GM13977 (cell line): ENCODE measurements at places on chromosomes 5 and 9.
A peak's percentile ranks its signal among the peaks of the same experiment; 100 is the strongest.

- no peak for DNase-seq
These were observed 108.6 kb upstream of the EGFLAM start for GRCh38 chr5:38149815-38150195.

DNA sequence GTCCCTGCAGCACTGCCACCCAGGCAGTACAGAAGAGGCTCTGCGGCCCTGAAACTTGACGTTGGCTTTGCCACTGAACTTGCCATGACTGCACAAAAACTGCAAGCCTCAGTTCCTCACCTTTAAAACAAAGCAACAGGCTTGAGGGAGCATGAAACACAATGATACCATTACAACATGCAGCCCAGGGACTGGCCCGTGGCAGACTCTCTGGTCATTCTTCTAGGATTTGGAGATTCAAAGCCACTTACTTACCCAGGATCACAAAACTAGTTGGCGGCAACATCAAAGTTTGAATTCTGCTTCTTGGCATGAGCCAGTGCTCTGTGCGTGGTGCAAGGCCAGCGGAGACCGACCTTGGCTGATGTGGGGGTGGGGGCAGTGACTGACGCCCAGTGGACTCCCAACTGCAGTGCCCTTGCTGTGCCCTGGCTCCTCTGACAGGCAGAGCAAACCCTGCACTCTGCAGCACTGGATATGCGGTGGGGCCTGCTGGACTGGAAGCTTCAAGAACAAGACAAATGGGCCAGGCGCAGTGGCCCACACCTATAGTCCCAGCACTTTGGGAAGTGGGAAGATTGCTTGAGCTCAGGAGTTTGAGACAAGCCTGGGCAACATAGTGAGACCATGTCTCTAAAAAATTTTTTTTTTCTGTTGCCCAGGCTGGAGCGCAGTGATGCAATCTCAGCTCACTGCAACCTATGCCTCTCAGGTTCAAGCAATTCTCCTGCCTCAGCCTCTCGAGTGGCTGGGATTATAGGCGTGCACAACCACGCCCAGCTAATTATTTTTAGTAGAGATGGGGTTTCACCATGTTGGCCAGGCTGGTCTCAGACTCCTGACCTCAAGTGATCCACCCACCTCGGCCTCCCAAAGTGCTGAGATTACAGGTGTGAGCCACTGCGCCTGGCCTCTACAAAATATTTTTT is 18.9 kb downstream of the SQSTM1 start:
- no peak for DNase-seq

DNA sequence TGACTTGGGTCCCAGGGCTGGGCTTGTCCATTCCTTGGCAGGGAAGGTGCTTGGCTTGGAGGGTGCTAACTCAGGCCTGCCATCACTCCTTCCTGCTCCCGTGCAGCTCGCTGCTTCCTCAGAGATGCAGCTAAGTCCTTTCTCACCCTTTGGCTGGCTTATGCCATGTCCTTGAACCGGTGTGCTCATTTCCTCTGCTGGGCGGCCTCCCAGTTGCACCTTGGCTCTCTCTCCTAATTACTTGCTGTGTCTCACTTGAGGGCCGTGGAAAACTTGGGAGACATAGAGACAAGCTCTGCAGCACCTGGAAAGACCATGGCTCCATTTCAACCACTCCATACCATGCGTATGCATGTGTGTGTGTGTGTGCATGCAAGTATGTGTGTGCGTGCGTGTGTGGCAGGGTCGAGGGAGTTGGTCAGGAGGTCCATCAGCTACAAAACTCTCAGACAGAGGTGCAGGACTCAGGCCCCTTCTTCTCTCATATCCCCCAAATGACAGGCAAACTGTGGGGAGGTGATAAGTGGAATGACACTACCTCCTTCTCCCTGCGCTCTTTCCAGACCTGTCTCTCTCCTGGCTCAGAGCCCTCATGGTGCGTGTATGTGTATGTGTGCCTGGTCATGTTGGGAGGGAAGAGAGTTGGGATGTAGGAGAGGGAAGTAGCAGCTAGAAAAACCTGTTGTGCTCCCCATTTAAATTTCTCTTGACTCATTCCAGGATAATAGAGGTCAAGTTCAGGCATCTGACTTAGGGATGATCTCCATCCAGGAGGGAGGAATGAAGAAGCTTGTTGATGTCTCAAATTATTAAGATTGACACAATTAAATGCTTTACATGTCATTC is 17.6 kb upstream of the MTMR12 start:
- no peak for DNase-seq

GRCh38 chr9:5895782-5896181 is 5.1 kb downstream of the MLANA start:
- no peak for DNase-seq

DNA sequence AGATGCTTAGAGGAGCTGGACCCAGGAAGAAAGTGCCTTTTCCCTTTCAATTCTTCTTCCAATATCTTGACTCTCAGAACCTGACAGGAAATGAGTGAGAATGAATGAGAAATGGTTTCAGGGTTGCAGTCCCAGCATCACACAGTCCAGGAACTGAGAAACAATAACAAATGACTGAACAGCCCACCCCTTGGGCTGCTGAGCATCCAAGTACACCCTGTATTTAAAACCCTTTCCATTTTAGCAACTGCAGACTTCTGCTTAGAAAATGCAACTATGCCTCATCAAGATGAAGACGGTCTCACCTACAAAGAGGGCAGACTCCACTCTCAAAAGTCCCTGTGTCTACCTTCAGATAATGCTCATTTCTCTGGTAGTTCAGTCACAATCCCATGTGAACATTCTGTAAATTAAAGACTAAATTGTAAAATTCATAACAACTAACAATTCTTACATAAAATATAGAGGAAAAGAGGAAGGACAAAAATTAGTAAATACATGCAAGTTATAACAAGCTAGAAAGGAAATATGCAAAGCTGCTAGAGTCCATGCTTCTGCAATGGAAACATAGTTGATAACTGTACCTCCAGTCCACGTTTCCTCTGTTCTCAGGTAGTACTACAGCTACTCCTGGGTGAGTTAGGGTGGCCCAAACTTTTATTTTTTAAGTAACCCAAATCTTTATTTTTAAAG is 316.5 kb downstream of the ICE1 start:
- DNase-seq: no peak

DNA sequence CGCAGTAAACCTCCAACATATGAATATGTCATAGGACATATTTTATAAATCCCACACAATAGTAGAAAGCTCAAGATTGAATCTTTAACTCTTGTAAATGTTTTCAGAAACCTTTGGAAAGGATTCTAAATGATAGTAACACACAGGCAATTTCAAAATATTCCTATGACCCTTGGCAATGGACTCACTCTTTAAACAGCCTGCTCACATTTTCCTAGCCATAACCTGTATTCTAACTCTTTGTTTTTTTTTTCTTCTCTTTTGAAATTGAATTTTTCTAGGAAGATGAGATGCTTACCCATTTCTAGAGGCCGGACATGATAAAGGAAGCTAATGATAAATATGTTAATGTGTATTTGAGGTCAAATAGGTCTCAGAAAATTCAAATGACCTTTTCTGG is 29.6 kb downstream of the GRIN3A start:
- no peak for DNase-seq

DNA sequence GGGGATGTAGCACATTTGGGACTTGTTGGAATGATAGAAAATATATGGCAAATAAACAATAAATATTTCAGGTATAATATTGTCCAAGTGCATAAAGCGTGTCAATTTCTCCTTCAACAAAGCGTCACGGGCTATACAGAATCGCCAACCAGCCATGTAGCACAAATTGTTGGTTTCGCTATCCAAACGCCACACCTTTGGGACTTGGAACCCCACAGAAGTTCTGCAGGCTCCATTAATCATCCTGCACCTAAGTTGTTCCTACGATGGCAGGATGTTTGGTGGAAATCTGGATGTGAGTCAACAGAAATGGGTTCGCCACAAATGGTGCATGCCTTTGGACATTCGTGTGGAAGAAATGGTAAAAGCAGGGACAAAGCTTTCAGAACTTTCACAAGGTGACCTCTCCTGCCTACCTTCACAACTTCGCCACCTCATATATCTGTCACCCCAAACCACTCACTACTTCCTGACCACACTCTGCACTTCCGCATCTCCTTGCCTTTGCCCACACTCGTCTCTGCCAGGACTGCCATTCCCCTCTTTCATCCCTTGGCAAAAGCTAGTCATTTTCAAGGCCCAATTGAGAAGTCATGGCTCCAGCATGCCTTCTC is 95.7 kb downstream of the LHFPL2 start:
- DNase-seq: no peak

DNA sequence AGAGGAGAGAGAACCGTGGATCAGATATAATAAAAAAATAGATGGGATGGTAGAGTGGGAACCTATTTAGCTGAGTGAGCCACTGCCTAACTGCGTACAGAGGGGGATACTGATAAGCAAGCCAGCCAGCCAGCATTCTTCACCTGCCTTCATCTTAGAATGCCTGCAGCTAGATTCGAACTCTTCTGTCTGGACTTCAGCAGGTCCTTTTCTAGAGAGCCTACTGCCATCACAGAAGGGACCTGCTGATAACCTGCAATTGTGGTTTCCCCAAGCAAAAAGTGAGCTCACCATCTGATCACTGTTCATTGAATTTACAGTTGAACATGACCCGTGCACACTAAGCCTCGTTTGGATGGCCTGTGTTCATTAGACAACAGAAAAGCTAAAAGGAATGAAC is 109.4 kb downstream of the CDC42SE2 start:
- no peak for DNase-seq

DNA sequence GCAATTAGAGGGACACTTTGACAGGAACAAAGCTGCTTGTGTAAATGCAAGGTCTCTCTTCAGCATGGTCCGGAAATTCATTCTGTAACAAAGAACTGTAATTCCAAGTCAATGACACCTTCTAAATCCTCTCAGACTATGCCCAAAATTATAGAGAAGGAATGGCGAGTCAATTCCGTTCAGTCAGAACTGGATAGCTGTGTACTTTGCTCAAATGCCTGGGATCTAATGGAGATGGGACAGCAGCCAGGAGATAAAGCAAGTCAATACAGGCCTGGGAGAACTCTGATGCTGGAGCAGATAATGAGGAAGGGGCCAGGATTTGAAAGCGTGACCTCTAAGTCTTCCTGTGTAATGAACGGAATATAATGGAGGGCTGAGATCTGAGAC is 96.4 kb upstream of the SPRY4 start:
- no peak for DNase-seq

DNA sequence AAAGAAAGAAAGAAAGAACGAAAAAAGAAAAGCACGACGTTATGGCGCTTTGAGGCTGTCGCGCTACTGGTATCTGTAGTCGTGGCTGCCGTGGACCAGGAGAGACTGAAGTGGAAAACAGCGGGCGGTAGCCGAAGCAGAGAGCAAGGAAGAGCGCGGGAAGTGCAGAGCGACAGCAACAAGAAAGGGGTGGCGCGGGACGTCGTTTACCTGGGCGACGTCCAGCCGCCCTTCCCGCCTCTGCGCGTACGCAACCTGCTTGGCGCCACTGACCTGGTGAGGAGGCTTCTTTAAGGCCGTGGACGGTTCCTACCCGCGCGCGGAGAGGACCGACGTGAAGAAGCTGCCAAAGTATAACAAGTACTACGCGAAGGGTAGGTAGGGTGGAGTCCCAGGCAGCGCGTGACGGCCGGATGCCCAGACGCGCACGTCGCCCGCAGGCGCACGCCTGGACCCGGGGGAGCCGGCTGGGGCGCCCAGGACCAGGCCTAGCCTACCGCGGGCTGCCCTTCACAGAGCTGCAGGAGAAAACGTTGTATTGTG is 15.4 kb downstream of the CCL28 start:
- peak; percentile 80 for DNase-seq

- no peak for DNase-seq
These were observed 113.8 kb upstream of the SPATA31D4 start for GRCh38 chr9:81814401-81814793.

GRCh38 chr5:72372923-72373322 is 52.8 kb downstream of the PTCD2 start:
- no peak for DNase-seq

DNA sequence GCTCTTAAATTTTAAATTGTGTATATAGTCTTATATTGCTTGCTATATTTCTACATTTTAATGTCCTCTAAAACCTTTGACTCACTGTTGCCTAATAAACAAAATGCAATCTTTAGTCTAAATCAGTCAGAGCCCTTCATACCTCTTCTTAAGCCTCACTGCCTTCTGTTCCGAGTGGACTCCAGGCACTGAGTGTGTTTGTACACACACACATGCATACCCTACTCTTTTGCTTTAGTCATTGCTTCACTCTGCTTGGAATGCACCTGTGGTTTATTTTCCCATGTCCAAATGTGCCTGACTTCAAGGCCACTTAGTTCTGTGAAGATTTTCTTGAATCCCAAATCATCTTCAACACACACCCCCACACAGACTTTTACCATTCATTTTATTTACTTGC is 60.9 kb downstream of the SLC12A2 start:
- no peak for DNase-seq

- DNase-seq: no peak
These were observed 10.8 kb downstream of the SHC3 start for GRCh38 chr9:89167788-89168187.

GRCh38 chr5:72510610-72511181 is 3.5 kb upstream of the ZNF366 start:
- DNase-seq: no peak

GRCh38 chr5:109656829-109657228 is 32.9 kb upstream of the MAN2A1 start:
- DNase-seq: no peak

DNA sequence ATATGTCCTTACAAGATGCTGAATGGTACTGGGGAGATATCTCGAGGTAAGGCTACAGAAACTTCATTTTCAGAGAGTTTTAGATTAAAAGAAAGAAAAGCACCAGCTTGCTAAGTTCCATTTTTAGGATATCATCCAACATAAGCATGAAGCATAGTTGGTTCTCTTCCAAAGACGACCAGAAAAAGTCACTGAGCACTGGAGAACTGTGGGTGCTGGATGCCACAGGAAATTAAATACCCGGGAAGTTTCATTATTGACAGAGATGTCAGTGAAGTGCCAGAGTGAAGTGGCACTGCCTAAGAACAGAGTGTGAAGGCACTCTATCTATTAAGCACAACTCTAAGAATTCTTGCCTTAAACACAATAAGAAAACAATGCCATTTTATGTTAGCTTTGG is 76.8 kb downstream of the PIK3R1 start:
- DNase-seq: no peak

DNA sequence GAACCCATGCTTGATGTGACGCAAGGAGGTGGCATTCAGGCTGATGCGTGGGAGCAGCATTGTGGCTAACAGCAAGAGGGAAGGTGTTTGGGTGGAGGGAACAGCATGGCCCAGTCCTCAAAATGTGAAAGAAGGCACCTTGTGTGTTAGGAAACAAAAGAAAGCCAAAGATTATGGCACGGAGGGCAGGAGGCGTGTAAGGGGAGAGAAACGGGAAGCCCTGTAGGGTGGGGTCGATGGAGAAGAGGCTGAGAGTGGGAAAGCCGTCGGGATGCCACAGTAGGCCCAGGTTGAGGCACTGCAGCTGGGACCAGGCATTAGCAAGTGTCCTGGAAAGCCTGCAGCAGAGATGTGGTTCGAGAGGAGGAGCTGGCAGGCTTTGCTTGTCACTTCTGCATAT is 241.1 kb downstream of the GADD45G start:
- DNase-seq: no peak

GRCh38 chr5:3593771-3594509 is 1.7 kb upstream of the IRX1 start:
- DNase-seq: peak; percentile 27
